ENCODE measurements at places on chromosomes 7 and 10. TPM values are rescaled to one million over a fixed set of nuclear protein-coding genes. Genes with fewer than 3 reads are reported as not detected.

The CDNF gene
- 1.7 TPM for total RNA-seq

The CCDC136 gene
- total RNA-seq = 14.1 TPM

The C7orf57 gene
- not detected for total RNA-seq

The POR gene
- 68.0 TPM for total RNA-seq

The PARD3 gene
- total RNA-seq = 0.79 TPM

The AS3MT gene
- total RNA-seq = 0.37 TPM

The GTF2IRD1 gene
- total RNA-seq = 2.4 TPM

The MNX1 gene
- total RNA-seq = 0.67 TPM

The UCN3 gene
- total RNA-seq = not detected

The NXPH1 gene
- total RNA-seq = not detected

- no peak for DNase-seq
Observed at GRCh38 chr10:131818510-131819234, 82.1 kb upstream of the PPP2R2D start.

DNA sequence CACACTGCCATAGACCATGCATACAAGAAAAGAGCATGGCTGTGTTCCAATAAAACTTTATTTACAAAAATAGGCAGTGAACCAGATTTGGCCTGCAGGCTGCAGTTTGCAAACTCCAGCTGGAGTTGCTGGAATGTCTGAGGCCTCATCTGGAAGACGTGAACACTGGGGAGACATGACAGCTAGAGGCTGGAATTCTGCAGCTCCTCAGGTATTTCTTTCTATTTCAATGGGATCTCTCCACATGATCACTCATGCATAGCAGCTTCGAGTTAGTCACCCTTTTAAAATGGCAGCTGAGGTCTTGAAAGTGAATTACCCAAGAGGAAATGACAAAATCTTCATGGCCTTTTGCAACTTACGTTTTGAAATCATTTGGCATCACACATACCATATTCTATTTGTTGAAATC, 52.6 kb upstream of the BET1 start:
- DNase-seq = no peak

DNA sequence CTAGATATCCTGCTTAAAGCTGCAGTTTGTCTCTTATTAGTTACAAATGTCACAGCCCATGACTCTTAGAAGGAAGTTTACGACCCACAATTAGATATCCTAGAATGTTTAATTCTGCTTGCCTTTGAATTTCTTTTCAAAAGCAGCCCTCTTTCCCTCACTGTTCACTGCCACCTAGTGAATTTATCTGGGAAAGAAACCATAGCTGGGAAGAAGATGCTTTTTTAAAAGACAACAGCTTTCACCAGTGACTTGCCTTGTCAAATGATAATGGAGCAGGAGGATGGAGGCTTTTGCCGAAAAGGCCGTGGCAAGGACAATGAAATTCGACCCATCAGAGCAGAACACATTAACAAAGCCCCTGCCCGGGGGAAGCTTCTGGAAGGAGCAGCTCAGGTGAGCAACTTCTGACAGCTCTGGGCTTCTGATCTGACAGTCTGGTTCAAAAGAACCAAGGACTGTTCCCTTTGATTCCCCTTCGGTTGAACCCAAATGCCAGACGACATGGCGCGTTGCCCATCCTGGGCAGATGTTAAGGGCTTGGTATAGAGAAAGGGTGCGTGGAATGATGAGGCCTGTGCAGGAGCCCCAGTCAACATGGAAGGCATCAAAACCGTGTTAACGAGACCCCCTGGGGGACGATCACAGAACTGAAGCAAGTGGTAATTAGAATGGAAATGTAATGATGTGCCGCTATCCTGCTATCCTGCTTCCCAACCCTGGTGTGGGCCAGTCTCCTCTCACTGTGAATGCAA, 236.8 kb downstream of the FRMD4A start:
- DNase-seq = no peak

- no peak for DNase-seq
Observed at GRCh38 chr10:130421909-130422308, 285.7 kb downstream of the GLRX3 start.

GRCh38 chr10:119316729-119317097, 109.3 kb downstream of the GRK5 start:
- no peak for DNase-seq

- DNase-seq = no peak
Observed at GRCh38 chr10:79980711-79981110, 31.8 kb upstream of the SFTPD start.

- no peak for DNase-seq
Observed at GRCh38 chr10:18226336-18226735, 86.1 kb downstream of the CACNB2 start.

GRCh38 chr10:72087969-72088888, at the start of gene SPOCK2:
SPOCK2 (minus strand) TSS chr10:72088551; CDS start chr10:72088328, 223 bp downstream.
- DNase-seq = peak; percentile 77

- no peak for DNase-seq
Observed at GRCh38 chr7:16747102-16747501, 6.5 kb upstream of the TSPAN13 start.

DNA sequence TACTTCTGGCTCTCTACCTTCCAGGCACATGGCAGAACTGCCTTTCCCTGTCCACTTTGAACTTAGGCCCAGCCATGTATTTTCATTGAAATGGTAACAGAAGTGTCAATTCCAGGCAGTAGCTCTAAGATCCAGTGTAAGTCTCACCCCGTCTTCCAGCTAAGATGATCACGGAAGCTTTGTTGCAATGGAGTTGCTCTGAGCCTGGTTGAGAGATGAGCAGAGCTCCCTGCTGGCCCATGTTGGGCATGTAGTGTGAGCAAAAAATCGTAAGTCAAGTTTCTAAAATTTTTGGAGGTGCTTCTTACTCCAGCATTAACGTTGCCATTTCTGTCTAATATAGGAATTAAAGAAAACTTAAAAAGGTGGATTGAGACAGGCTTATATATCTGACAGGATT, 274.4 kb downstream of the IPMK start:
- DNase-seq = no peak

GRCh38 chr7:16708980-16709379, 44.6 kb upstream of the TSPAN13 start:
- DNase-seq = no peak

- no peak for DNase-seq
Observed at GRCh38 chr7:70681469-70682350, 450.2 kb upstream of the GALNT17 start.

DNA sequence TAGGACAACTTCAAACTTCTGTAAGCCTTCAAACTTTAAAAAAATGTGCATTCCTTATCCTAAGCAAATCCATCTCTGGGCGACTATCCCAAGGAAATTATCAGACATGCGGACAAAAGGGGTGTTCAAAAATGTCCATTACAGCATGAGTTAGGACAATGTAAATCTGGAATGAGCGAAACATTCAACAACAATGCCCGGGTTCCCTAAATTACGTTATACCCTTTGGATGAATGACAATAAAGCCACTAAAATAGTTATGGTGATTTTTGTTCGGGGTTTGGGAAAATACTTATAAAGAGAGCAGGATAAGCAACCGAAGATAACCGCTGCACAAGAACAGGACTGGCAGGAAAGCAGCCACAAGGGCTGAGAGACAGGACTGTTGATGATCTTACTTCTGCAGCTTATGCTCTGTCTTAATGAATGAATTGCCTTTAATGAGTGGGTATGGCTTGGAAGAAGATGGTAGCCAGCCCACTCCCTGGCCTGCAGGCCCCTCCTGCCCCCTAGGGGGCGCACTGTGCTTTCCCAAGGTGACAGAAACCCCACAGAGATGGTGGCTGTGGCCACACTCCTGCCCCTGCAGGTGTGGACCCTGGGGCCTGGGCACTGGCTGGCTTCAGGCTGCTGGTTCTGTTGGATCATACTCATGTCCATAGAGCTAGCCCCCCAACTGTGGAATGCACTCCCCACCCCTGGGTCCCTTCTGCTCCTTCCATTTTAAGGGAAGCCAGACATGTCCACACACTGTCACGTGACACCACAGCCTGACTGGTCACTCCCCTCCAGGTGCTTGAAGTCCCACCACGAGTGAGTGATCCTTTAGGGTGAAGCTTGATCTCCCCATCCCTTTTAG, 45.0 kb downstream of the ZCCHC24 start:
- peak; percentile 19 for DNase-seq

GRCh38 chr10:116170815-116171250, 102.2 kb downstream of the GFRA1 start:
- DNase-seq = no peak

DNA sequence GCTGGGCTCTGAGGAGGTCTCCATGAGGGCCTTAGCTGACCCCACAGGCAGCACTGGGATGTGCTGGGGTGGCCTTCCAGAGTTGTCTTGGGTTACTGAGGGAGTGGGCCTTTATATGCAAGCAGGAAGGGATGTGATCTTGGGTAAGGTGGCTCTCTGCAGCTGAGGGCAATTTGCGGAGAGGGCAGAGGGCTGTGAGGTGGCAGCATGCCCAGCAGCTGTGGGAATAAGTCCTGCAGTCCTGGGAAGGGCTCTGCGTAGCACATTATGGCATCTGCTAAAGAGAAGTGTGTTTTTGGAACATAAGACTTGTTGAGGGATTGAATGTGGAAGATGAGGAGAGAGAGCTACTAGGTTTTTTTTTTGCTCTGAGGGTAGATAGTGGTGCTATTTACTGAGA, 99.6 kb upstream of the KMT2E start:
- DNase-seq = no peak

DNA sequence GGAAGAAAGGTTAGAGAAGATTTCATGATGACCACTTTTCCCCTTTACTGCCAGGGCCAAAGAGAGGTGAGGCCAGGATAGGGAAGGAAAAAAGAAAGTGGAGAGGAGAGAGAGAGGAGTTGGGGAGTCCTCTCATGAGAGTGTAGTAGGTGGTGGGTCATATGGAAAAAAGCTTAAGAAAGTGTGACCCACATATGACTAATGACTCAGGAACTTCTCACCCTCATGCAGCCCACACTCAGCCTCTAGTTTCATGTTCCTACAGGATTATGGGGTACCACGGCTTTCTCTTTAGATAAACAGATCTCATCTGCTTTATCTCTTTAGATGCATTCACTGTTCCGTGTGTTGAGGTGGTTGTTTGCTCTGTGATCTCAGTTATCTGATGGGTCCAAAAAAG, 462.5 kb upstream of the IGFBP3 start:
- DNase-seq = no peak

GRCh38 chr10:4137299-4137698, 352.3 kb upstream of the KLF6 start:
- no peak for DNase-seq

- DNase-seq = no peak
Observed at GRCh38 chr10:72690071-72690755, 1.7 kb upstream of the MCU start.

GRCh38 chr10:86943316-86944030, 13.9 kb downstream of the MMRN2 start:
- DNase-seq = no peak

DNA sequence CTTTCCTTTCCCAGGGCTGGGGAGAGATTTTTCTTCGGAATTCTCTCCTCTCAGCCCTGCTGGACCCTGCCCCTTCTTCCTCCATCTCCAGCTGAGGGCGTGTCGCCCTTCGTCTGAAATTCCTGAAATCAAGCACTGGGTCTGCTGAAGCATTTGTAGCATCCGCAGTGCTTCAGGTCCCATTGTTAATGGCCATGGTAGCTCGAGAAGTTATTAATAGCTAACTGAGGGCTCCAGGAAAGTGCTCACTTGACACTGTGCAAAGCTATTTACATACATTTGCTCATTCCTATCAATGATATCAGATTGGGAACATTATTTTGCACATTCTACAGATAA, 515 bp downstream of the FAM149B1 start:
- DNase-seq = no peak

GRCh38 chr7:98653601-98654310, 36.7 kb downstream of the NPTX2 start:
- DNase-seq = no peak

DNA sequence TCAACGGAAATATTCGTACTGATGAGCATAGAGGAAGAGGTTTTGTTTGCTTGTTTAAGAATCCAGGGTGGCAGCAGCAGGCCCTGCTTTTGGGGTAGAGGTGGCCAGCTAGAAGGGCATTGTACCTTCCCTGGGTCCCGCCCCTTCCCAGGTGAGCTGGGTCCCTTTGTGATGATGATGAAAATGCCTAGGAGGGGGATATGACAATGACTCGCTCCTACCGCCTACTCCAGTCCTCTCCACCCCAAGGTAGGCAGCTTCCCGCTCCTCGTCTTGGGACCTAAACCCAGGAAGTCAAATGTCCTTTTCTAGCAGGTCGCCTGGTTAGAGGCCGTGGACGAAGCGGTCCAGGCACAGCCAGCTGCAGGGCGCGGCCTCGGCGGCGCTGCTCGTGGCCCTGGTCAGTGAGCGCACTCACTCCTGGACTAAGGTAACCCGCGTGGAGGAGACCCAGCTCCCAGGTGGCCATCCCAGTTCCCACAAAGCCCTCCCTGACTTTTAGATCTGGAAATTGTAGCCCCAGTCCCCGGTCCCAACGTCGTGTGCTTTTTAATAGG, 141.4 kb downstream of the LSMEM1 start:
- no peak for DNase-seq

DNA sequence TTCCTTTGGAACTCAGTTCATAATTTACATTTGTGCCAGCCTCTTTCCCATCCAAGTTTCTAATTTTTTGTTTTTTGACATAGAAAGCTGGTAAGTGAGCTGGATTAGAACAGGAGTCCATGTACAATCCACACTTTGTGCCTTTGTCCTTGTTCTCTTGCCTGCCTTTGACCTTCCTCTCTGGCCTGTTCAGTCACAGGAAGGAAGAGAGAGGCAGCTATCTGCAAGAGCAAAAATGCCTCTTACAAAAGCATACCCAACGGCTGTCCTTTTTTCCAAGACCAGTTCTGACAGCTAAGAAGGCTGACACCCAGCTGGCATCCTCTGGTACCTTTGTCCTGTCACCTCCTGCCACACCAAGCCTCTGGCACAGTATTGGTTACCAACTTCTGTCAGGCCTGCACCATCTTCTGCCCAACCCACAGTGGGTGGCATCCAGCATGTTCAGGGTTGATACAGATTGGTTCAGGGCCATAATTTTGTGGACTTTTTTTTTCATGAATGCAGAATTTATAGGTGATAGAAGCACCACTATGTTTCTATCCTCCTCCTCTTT, 133.7 kb upstream of the KLF14 start:
- DNase-seq = no peak

DNA sequence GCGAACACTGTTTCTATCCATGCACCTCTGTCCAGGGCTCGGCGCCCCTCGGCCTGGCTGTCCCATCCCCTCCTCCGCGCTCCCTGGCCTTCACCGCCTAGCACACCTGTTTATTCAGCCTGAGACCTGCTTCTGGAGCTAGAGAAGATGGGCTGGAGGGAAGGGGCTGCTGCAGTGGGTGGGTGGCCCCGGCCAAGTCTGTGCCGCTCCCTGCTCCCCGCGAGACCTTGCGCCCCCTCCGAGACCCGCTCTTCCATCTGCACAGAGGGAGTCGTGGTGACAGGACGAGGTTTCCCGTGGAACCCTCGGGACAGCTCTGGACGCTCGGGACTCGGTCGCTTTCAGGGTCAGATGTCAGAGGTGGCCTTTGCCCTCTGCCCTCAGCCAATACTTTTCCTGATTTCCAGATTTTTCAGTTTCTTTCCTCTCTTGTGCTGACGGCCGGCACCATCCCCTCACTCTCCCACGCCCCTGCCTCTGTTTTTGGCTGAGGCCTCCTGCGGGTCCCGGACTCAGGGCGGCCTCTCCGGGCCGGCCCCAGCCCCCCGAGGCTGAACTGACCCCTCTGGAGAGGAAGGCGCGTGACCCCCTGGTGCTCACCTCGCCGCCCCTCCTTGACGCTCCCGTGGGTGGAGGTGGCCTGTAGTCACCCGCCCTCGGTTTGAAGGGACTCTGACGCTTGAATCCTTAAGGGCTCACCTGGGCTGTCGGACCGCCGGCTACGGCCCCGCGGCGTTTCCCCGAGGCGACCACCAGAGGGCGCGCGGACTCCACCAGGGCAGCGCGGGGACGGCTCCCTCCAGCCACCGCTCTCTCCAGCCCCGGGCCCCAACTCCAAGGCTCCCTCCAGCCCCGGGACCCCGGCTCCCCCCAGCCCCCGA, 15.6 kb downstream of the SHH start:
- peak; percentile 50 for DNase-seq

GRCh38 chr7:140901941-140902302, 22.8 kb downstream of the BRAF start:
- DNase-seq = no peak

Measured in CD4-positive, CD25-positive, alpha-beta regulatory T cell (primary cell).